Fibroblast of villous mesenchyme (primary cell): ENCODE measurements at places on chromosomes 3 and 15. TPM values are rescaled to one million over a fixed set of nuclear protein-coding genes. Genes with fewer than 3 reads are reported as not detected.

DNA sequence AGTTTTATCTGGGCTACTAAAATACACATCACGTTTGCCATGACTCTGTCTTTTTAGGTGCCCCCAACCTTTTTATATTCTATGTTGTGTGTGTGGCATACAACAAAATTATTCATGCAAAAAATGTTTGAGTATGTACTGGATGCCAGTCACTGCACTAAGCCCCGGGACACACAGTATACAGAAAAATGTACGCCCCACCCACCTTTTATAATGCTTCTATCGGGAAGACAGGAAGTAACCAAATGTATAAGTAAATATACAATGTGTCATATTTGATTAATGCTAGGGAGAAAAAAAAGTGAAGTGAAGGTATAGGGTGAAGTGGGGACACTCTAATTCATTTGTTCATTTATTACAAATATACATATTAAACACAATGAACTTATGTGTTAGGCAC lies 503.4 kb upstream of the MDFIC2 start:
- no peak for DNase-seq

GRCh38 chr3:142226474-142226873 lies 1.1 kb upstream of the GK5 start:
- peak; percentile 14 for DNase-seq

GRCh38 chr3:171384101-171384891 lies 75.9 kb downstream of the TNIK start:
- peak; percentile 32 for DNase-seq

GRCh38 chr3:5155241-5155640 lies 32.3 kb upstream of the EDEM1 start:
- no peak for DNase-seq

GRCh38 chr3:156149876-156150275 lies 29.5 kb downstream of the KCNAB1 start:
- no peak for DNase-seq

DNA sequence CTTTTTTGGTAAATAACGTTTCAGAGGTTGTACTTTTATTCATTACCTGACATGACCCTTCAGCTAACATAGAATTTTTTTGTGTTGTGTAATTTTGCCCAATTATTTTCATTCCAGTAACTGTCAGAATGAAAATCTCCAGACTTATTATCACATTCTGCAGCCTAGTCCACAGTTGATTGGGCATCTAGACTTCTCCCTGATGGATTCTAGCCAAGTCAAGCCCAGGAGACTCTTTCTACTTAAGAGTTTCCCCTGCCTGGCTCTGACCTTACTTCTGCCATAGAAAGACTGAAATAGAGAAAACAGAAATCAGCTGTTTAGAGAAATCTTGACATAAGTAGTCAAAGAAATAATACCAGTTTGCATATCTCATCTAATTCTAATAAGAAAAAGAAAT lies 82.9 kb upstream of the CDAN1 start:
- peak; percentile 75 for DNase-seq

- peak; percentile 21 for DNase-seq
Measured at GRCh38 chr15:43828061-43828657, 1.4 kb downstream of the WDR76 start.

- peak; percentile 83 for DNase-seq
Measured at GRCh38 chr3:46845860-46846623, 17.2 kb downstream of the MYL3 start.

DNA sequence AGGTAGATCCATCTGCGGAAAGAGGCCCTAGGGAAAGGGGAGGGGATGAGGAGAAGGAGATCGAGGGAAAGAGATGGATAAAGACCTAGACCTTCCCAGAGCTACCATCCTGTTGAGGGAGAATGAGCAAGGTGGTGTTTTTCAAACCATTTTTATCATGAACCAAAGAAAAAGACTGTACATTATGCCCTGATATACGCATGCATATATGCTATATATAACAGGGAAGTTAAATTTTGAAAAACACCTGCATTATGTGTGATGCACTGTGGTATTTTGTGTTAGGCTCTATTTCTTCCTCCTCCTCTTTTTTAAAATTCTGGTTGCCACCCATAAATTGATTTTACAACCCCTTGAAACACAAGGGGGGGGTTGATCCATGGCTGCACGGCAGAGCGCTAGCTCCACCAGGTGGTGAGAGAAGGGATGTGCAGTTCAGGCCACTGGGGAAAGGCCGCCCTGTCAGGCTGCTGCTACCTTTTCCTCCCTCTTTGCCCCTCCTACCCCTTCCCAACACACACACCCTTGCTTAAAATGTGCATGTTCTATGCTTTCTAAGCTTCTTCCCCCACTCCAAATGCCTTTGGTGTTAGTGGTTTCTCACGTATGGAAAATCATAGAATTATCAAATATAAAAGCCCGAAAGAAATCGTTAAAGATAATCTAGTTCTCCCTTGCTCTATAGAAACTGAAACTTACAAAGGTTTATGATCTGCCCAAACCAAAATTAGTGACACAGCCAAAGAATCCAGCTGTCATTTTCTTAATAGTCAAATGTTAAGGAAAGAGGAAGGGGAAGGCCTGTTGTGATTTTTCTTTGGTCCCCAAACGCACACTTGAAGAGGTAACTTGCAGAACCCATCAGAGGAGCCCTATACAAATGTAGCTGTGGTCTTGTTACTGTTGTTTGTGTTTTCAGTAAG lies 262.0 kb upstream of the UMPS start:
- peak; percentile 42 for DNase-seq

DNA sequence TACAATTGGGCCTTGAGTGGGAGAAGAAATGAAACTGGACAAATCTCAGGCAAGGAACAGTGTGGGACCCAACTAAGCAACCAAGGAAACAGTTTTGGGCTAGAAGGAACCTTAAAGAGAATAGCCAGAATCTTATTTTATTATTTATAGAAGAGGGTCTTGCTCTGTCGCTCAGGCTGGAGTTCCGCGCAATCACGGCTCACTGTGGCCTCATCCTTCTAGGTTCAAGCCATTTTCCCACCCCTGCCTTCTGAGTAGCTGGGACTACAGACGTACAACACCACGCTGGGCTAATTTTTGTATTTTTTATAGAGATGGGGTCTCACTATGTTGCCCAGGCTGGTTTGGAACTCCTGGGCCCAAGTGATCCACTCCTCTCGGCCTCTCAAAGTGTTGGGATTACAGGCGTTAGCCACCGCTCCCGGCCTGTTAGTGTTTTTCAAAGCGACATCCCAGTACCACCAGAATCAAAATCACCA lies 734 bp upstream of the WDR76 start:
- no peak for DNase-seq

DNA sequence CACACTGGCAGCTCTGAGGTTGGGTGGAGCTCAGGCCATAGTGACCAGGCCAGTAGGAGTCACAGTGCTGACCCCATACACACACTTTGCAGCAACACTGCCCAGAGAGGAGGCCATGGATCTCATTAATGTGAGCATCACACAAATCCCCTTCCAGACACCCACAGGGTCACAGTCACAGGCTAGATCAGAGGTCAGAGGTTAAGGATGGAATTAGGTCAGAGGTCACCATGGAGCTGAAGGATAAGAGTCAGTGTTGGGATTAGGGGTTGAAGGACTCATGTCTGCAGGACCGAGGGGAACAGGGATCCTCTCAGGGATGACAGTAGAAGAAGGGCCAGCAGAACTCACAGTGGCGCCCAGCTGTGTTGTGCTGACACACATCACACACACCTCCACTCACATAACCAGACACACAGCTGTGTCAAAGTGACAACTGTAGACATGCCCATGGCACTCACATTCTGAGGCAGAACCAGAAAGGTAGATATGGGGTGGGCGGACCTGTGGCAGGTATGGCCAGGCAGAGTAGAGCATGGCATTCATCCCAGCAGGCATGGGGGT lies 12.7 kb downstream of the CCDC71 start:
- DNase-seq: no peak

GRCh38 chr3:57752307-57752706 lies 3.8 kb upstream of the SLMAP start:
- DNase-seq: peak; percentile 12

- no peak for DNase-seq
Measured at GRCh38 chr15:101852356-101852755, 40.4 kb downstream of the OR4F15 start.

DNA sequence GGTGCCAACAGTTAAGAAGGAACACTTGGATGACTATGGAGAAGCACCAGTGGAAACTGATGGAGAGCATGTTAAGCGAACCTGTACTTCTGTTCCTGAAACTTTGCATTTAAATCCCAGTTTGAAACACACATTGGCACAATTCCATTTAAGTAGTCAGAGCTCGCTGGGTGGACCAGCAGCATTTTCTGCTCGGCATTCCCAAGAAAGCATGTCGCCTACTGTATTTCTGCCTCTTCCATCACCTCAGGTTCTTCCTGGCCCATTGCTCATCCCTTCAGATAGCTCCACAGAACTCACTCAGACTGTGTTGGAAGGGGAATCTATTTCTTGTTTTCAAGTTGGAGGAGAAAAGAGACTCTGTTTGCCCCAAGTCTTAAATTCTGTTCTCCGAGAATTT lies 3.0 kb downstream of the SKIL start:
- no peak for DNase-seq

- no peak for DNase-seq
Measured at GRCh38 chr15:50128266-50128665, 9.2 kb upstream of the ATP8B4 start.

- DNase-seq: no peak
Measured at GRCh38 chr3:177426878-177427495, 229.7 kb upstream of the TBL1XR1 start.

GRCh38 chr3:70963431-70964275 lies 619.9 kb downstream of the FOXP1 start:
- DNase-seq: no peak

GRCh38 chr3:170914690-170915089 lies 6.3 kb upstream of the EIF5A2 start:
- DNase-seq: peak; percentile 33

DNA sequence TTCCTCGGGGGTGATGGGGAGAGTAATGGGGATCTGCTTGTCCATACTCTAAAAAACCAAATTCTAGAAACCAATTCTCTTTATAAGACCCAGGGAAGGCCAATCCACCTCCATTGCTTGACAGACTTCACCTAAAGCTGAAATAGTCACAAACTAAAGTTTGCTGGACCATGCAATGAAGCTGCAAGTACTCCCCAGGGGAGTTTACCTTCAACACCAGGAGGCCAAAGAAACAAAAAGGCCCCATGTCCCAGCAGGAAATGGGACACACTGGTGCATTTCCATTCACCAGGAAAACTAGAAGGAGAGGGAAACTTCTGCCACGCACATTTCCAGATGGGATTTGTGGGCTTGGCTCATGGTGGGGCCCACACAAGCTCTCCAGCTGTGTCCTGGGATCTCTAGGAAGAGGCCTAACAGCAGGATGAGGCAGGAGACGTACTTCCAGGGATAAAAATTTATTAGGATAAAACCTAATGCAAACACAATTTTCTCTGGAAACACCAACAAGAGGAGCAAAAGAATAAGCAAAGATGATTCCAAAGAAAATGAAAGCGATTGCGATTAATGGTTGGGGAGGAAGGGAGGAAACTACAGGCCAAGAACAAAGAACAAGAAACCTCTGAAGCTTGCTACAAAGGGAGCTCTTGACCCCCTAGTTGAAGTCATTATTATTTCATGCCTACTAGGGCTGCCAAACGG lies 238.0 kb upstream of the LRTM1 start:
- DNase-seq: peak; percentile 36

DNA sequence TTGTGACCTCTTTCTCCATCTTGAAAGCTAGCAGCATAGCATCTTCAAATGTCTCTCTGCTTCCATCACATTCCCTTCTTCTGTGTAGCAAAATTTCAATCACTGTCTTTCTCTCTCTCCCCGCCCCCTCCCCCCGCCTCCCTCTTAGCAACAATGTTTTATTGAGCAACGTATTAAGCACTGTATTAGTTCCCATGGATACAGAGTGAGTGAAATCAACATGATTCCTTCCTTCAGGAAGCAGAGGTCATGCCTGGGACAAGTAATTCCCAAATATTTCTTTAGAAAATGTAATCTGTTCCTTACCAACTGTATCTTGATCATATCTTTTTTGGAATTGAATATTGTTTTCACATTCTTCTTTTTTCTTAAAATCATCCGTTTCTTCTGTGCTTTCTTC lies 373.7 kb upstream of the NECTIN3 start:
- peak; percentile 36 for DNase-seq

The PAQR5 gene
- total RNA-seq: 0.97 and 1.3 TPM in 2 replicates

The MUC4 gene
- not detected in 2 replicates for total RNA-seq

The A4GNT gene
- under 0.01 TPM in 1 of 2 replicates, not detected in the other for total RNA-seq

The CFAP20DC gene
- total RNA-seq: 1.3 and 1.7 TPM in 2 replicates

The ZIC4 gene
- total RNA-seq: not detected in 2 replicates

The MST1 gene
- total RNA-seq: 1.7 and 5.2 TPM in 2 replicates
